CD4-positive, CD25-positive, alpha-beta regulatory T cell (primary cell): ENCODE measurements at places on chromosomes 5 and 9. TPM values are rescaled to one million over a fixed set of nuclear protein-coding genes. Genes with fewer than 3 reads are reported as not detected.

RORB gene
- total RNA-seq = not detected

PRDM9 gene
- not detected for total RNA-seq

GRCh38 chr9:125536167-125536772, 170.7 kb downstream of the MAPKAP1 start:
- no peak overlapping the region for H3K4me3 ChIP-seq
- no peak overlapping the region for H3K27ac ChIP-seq
- H3K27me3 ChIP-seq = no peaks in the 10 kb centered on the region
- no peaks in the 10 kb centered on the region for H3K4me1 ChIP-seq

- no peaks in the 10 kb centered on the region for H3K36me3 ChIP-seq
- no peaks in the 10 kb centered on the region for H3K4me1 ChIP-seq
- H3K27ac ChIP-seq = no peak overlapping the region
- no peak overlapping the region for H3K4me3 ChIP-seq
- no peak for DNase-seq
- no peaks in the 10 kb centered on the region for H3K27me3 ChIP-seq
Measured at GRCh38 chr5:90709323-90710155, 150.9 kb downstream of the ADGRV1 start.

GRCh38 chr9:4207123-4207875, 92.6 kb downstream of the GLIS3 start:
- H3K27ac ChIP-seq = no peak overlapping the region
- no peaks in the 10 kb centered on the region for H3K27me3 ChIP-seq
- H3K36me3 ChIP-seq = no peaks in the 10 kb centered on the region
- no peak overlapping the region for H3K4me3 ChIP-seq
- DNase-seq = no peak
- H3K4me1 ChIP-seq = no peaks in the 10 kb centered on the region

DNA sequence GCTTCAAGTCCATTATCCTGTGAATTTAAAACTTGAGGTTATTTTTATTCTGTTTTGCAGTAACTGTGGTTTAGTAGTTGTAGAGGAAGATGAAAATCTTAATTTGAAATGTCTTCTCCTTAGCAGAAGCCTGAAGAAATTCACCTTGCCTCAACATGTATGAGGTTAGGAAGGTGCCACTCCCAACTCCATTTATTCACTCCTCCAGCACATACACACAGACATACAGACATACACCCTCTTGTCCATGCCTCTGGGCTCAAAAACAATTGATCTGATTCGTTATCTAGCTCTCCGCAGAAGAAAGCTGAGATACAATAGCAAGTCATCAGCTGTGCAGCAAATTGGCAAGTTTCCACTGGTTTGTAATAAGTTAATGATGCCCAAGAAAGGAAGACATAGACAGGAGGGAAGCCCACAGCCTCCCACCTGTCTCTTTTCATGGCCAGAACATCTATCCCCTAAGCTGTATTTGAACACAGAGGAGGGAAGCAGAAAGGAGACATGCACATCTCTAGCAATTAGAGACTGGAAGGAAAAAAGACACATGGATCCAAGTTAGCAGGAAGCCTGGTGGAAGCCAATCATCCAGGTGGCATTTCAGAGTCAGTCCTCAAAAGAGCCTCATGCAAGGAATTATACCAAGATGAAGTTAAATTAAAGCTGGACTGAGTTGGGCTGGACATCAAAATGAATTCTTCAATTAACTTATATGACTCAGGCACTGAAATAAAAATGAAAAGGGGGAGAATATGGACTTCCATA, 257.9 kb downstream of the ASTN2 start:
- no peak overlapping the region for H3K27ac ChIP-seq
- no peak overlapping the region for H3K4me3 ChIP-seq
- H3K36me3 ChIP-seq = no peaks in the 10 kb centered on the region
- no peak for DNase-seq
- no peaks in the 10 kb centered on the region for H3K4me1 ChIP-seq

GRCh38 chr5:116733991-116734975, 159.7 kb upstream of the SEMA6A start:
- H3K4me1 ChIP-seq = no peaks in the 10 kb centered on the region
- H3K27me3 ChIP-seq = no peaks in the 10 kb centered on the region
- H3K4me3 ChIP-seq = no peak overlapping the region
- no peaks in the 10 kb centered on the region for H3K36me3 ChIP-seq
